ENCODE measurements at places on chromosomes 5 and 9.

DNA sequence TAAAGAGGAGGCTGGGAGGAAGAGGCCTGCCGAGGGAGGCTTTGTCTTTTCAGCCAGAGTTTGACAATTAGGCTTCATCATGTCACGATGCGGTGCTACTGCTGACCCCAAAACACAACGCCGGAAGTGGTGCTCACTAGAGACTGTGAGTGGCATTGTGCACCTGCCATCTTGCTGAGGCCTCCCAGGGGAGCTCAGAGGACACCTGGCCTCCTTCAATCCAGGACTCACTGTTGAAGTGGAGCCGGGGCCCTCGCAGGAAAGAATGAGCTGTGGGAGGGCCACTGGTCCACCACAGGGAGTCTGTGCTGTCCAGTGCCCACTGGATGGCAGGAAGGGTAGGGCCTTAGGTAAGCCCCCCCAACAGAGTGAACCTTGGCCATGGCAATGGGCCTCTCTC is 12.7 kb upstream of the SLC25A48 start:
- DNase-seq = no peak

GRCh38 chr9:90787771-90788460 is 13.7 kb upstream of the SYK start:
- DNase-seq = no peak

GRCh38 chr5:45402804-45403455 is 293.2 kb downstream of the HCN1 start:
- DNase-seq = no peak

DNA sequence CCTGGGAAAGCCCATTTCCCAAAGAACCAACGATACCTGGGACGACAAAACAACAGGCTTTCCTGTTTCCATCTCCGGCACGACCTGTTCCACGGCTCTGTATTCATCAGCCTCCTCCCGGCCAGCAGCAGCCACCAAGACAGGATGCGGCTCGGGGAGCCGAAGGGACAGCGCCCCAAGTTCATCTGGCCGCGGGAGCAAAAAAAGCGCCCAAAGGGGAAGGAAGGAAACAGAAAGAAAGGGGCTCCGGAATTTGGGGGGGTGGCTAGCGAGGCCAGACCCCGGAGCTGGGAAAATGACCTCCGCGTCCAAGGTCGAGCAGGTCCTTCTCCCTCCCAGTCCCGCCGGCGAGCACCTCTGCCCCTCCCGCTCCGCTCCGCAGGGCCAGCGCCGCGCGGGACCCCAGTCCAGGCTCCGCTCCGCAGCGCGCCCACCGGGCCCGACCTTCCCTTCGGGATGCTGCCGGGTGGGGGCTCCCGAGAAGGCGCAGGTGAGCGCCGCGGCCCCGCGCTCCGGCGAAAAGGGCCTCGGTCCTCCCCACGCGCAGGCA is 608 bp downstream of the ELOVL7 start:
- no peak for DNase-seq
